ENCODE measurements at places on chromosomes 6 and 20.
A peak's percentile ranks its signal among the peaks of the same experiment; 100 is the strongest.

- DNase-seq: no peak
These were observed 864 bp upstream of the CEBPB start for GRCh38 chr20:50189681-50190250.

GRCh38 chr20:4815628-4816027 is 93.9 kb downstream of the PRND start:
- DNase-seq: no peak

GRCh38 chr6:70210462-70210861 is 92.4 kb downstream of the COL9A1 start:
- no peak for DNase-seq

DNA sequence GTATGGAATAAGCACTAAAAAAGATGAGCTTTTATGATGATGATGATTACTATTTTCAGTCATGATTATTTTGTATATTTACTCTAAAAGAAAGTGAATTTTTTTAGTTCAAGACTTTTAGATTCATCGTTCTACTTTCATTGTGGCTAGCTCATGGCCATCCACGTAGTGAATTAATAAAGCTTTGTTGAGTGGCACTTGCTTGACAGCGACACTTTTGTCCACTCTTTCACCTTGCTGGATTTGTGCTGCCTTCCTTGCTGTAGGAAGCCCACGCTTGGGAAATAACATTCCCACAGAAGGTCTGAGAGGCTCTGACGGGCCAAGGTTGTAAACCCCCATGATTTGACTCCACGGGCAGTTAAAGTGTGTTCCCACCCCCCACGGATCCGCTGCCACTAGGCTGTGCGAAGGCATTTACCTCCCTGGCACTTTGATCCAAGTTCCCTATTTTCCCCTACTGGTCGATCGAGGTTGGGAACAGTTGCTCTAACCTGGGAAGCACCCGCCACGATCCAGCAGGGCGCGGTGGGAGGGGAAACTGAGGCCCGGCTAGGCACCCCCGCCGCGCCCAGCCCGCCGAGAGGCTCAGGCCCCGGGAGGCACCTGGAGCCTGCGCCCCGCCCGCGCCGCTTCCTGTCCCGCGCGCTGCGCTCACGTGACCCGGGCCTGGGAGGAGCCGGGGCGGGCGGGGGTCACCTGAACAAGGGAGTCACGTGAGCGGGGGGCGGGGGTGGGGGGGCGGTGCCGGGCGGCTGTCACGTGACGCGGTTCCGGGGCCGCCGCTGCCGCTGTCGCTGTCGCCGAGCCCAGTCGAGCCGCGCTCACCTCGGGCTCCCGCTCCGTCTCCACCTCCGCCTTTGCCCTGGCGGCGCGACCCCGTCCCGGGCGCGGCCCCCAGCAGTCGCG is at the start of gene IGF2R:
Gene IGF2R, plus strand, starts transcription at position 788 of the 909 bp plus-strand sequence. CDS start 165 bp downstream, outside the sequence.
- peak; percentile 78 for DNase-seq
